ENCODE measurements at places on chromosomes 12 and 14.

- no peak for DNase-seq
Observed at GRCh38 chr12:90653040-90653439, 301.9 kb downstream of the CCER1 start.

GRCh38 chr12:15427913-15428312 lies 105.6 kb downstream of the PTPRO start:
- DNase-seq: no peak

GRCh38 chr12:107801150-107801549 lies 26.6 kb downstream of the ASCL4 start:
- DNase-seq: no peak

DNA sequence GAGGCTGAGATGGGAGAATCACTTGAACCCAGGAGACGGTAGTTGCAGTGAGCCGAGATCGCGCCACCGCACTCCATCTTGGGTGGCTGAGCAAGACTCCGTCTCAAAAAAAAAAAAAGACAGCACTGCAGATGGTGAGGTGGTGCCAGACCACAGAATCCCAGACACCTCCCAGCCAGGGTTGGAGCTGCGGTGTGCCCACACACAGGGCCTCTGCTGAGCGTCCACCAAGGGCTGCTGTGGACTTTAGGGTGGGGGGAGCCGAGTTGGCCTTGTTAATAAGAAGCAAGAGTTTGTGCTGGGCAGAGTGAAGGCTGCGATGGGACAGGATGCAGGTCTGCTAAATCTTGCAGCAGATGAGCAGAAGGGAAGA lies 14.2 kb downstream of the KMT5A start:
- DNase-seq: no peak

Data from SK-N-MC (cell line).